Activated naive CD4-positive, alpha-beta T cell (primary cell): ENCODE measurements at places on chromosomes 12 and 14.

DNA sequence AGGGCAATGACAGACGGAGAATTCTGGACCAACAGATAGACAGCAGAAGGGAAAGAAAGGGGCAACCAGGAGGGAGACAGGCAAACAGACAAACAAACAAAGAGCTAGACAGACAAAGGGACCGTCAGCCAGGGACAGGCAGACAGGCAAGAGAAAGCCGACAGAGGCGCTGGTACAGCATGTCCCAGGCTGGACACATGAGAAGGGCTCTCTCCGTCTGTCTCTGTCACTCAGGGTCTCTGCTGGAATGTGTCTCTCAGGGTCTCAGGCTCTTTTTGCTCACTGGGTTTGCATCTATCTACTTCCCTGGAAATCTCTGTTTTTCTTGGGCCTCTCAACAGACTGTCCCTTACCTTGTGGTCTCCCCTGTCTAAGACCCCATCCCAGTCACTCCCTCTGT, 8.2 kb upstream of the SMUG1 start:
- DNase-seq, result no peak

- DNase-seq, result no peak
Measured at GRCh38 chr12:106492857-106493256, 89.9 kb upstream of the RFX4 start.

DNA sequence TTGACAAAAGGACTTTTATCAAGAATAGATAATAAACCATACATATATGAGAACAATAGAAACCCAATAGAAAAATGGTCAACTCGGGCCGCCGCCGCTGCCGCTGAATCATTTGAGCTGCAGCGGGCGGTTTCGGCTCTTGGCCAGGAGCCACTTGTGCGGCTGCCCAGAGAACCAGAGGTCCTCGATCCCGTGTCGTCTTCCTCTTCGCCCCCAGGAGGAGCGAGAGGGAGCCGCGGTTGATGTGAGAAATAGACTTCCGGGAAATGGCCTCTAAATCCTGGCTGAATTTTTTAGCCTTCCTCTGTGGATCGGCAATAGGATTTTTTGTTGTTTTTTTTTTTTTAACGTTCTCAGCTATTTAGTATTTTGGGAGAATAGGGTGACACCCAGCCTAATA, 44.8 kb downstream of the CPSF6 start:
- peak; percentile 12 for DNase-seq

GRCh38 chr12:110266381-110266960, 14.6 kb upstream of the ATP2A2 start:
- no peak for DNase-seq

GRCh38 chr14:26870722-26871617, 273.1 kb upstream of the NOVA1 start:
- no peak for DNase-seq

DNA sequence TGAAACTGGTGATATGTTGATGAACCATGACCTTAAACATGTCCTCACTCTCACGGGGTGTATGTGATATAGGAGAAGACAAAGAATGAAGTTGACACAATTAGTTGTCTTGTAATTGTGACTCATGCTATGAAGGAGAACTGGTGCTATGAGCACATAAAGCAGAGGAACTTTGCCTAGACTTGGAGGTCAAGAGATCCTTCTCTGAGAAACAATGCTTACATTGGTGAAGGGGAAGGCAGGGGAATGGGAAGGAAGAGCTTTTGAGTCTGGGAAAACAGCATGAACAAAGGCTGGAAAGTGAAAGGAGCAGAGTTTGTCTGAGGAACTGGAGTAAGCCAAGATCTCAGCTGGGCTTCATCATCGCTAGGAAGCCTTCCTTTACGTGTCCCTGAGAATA, 83.2 kb downstream of the MYRFL start:
- DNase-seq, result no peak

DNA sequence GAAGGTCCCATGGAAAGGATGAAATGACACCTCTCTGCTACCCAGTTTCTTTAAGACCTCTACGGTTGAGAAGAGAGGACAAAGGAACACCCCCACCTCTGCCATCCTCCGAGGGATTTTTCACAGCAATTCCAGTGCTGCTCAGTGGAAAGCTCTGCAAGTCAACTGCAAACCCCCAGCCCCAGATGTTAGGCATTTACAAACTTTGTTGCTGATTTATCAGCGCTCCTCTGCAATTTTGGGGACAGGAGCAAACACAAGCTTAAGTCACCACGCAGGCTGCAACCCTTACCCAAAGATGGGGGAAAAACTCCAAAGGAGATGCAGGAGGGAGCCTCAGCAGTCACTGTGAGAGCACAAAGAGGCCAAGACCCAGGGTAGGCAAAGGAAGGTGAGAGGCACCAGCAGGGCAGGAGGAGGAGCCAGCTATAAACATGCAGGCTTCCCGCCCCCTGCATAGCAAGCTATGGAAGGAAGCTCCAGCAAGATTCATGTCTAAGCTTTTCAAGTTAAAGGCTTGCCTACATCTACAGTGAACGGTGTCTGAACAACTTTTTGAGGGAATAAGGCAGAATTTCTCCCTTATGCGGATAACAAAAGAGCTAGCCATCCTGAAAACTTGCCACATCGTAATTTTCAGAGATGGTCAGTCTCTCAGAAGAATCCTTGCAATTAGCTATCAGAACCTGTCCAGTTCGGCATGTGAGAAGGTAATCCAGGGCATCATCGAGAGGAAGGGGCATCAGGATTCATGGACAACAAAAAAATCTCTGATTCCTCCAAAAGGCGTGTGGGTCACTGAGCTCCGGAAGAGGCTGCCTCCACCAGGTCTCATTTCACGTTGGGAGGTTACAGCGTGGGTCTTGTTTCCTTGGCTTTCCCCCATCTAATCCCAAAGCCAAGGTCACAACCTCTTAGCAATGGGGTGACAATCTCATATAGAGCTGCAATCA, 3.9 kb downstream of the CTDSP2 start:
- no peak for DNase-seq

DNA sequence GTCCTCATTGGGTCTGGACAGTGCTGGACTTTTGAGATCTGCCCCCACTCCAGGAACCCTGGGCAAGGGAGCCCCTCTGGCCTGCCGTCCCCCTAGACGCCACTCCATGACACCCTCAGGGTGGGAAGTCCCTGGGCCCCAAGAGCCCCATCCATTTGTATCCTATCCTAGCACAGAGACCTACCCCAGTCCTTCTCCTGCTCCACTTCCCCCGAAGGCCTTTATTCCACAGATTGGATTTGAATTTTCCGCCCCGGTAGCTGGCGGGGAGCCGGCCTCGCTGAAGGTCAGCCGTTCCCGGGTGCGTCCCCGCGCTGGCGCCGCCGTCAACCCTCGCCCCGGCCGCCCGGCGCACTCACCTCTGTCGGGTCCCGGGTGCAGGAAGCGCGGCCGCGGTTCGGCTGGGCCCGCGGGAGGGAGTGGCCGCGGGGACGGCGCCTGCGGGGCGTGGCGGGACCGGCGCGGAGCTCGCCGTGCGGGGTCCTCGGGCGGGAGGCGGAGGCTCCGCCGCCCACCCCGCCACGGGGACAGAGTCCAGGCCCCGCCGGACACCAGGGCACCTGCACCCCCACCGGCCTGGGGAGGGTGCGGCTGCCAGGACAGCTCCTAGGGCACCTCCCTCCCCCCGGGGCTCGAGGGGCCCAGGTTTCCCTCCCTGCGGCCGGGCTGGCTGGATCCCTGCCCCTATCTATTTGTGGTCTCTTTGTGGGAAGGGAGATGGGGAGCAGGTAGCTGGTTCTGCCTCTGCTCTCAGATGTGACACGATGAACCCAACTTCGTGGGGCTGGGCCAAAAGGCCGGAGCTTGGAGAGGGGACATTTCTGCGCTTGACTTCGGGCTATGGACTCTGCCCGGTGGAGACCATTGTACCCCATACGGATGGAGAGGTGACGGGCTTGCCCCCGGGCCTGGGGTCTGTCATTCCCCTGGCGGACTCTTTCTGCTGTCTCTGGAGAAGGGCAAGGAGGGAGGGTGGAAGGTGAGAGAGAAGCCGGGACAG, 19.9 kb upstream of the GPR68 start:
- DNase-seq, result peak; percentile 29

DNA sequence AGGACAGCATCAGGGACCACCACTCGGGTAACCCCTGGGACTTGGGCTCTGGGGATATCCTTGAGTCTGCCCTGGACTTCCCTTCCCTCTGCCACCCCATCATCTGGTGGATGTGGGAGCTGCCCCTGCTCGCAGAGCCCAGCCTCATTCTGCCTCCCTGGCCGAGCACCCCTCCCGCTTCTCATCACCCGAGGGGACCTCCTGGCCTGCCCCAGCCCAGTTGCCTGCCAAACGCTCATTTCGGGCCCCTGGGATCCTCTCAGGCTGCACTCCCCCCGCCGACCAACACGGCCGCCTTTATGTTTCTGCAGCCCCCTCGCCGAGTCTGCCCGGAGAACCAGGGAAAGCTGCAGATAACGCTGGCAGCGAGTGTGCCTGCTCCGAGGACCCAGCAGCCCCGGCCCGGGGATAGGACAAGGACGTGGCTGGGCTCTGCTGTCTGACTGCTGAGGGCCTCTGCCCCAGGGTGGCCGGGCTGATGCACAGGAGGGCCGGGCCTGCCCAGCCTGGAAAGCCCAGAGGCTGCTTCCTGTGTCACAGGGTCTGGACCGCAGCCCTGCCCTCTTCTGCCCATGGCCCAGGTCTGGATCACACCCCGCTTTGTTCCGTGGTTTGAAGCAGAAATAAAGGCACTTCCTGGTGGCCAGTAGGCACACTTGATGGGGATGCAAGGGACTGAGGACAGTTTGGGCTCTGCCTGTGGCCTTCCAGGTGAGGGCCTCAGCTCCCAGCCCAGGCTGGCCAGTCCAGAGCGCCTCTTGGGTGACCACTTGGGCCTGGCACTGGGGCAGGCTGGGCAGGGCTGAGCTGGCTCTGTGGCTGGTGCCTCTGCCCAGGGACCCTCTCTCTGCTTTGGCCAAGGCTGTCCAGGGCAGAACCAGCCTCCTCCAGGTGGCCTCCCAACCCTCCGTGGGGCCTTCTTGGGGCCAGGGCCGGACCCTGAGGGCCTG, 4.9 kb upstream of the EXOC3L4 start:
- DNase-seq, result no peak

DNA sequence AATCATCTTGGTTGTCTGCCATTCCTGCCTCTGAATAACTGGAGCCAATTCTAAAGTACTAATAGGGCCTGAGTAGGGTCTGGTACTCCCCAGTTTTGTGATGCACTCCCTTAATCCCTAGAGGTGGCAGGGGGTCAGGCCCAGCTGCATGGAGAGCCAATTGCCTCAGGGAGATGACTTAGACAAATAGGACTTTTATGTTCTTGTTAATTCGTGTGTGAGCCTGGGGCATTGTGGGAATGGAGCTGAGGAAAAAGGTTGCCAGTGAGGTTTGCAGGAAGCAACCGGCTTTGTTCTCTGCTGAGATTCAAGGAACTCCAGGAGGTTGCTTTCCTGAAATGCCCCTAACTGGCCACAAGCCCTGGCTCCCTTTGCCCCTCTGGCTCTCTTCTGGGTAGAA, 6.8 kb upstream of the DCD start:
- no peak for DNase-seq

GRCh38 chr12:123388177-123388950, 4.4 kb downstream of the KMT5A start:
- peak; percentile 35 for DNase-seq

DNA sequence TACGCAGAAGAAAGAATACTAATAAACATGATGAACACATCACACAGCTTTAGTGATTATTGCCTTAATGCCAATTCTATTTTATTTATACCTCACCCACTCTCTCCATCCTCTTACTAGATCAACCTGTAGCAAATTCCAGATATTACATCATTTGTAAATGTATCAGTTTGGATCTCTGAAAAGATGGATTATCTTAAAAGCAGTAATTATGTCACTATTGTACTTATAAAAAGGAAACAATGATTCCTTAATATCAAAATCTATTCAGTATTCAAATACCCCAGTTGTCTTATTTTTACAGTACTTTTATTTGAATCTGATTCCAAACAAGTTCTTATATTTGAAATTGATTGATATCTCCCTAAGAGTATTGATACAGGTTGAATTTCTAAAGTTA, 892.8 kb upstream of the MDGA2 start:
- no peak for DNase-seq

GRCh38 chr14:63795532-63795931, 57.3 kb upstream of the SYNE2 start:
- DNase-seq, result no peak

- DNase-seq, result no peak
Measured at GRCh38 chr14:96304956-96305355, 48.9 kb downstream of the BDKRB1 start.

DNA sequence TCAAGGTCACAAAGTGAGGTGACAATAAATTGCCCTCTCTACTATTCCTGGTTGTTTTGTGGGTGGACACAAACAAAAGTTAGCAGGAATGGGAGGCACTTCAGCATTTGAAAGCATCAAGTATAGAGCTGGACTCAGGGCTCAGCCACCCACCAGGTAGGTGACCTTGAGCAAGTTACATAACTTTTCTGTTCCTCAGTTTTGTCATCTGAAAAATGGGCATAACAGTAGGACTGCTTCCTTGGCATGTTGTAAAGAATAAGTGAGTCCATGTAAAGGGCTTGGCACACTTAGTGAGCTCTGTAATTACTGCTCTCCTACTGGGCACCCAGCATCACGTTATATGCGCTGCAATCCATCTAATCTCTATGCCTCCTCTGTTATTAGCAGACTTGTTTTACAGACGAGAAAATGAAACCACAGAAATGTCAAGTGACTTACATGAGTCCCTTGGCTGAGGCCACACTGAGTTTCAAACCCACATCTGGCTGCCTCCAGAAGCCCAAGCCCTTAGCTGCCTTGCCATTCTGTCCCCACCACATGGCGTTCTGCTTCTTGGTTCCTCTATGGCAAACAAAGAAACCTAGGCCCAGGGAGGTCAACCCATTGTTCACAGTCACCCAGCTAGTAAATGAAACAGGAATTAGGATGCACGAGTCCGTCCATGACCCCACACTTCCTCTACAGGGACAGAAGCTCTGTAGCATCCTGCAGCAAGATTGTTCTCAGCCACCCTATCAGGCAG, 63.2 kb upstream of the SLC24A4 start:
- DNase-seq, result no peak

- no peak for DNase-seq
Measured at GRCh38 chr12:115000038-115000437, 316.1 kb upstream of the TBX3 start.

DNA sequence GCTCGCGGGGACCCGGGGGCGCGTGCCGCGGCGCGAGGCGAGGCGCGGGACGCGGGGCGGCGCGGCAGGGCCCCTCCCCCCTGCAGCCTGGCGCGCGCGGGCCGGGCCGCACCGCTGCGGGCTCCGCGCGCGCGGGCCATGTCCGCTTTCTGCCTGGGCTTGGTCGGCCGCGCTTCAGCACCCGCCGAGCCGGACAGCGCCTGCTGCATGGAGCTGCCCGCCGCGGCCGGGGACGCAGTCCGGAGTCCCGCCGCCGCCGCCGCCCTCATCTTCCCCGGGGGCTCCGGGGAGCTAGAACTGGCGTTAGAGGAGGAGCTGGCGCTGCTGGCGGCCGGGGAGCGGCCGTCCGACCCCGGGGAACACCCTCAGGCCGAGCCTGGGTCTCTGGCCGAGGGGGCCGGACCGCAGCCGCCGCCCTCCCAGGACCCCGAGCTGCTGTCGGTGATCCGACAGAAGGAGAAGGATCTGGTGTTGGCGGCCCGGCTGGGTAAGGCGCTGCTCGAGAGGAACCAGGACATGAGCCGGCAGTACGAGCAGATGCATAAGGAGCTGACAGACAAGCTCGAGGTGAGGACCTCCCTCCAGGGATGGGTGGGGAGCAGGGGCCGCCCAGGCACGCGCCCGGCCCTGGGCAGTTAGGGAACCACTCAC, 820 bp downstream of the BICDL1 start:
- DNase-seq, result peak; percentile 34

- DNase-seq, result no peak
Measured at GRCh38 chr12:29578070-29578469, 80.6 kb upstream of the OVCH1 start.
